ENCODE measurements at places on chromosomes 6 and 20. TPM values are rescaled to one million over a fixed set of nuclear protein-coding genes. Genes with fewer than 3 reads are reported as not detected.

Gene HUS1B
- total RNA-seq = 2.1 TPM

Gene PPP1R16B
- 133 TPM for total RNA-seq

Gene APOM
- total RNA-seq = 3.4 TPM

Gene RSPO3
- not detected for total RNA-seq

Gene SOX18
- 0.84 TPM for total RNA-seq

Data from activated CD4-positive, alpha-beta T cell treated with anti-CD3 and anti-CD28 coated beads, Interleukin-2, amount 10 ng/mL, durations not matched to agents 24 days and 14 days (primary cell).